BE2C (cell line): ENCODE measurements at places on chromosomes 16 and 17.

- DNase-seq: no peak
Measured at GRCh38 chr16:20968765-20969164, 68.2 kb downstream of the LYRM1 start.

DNA sequence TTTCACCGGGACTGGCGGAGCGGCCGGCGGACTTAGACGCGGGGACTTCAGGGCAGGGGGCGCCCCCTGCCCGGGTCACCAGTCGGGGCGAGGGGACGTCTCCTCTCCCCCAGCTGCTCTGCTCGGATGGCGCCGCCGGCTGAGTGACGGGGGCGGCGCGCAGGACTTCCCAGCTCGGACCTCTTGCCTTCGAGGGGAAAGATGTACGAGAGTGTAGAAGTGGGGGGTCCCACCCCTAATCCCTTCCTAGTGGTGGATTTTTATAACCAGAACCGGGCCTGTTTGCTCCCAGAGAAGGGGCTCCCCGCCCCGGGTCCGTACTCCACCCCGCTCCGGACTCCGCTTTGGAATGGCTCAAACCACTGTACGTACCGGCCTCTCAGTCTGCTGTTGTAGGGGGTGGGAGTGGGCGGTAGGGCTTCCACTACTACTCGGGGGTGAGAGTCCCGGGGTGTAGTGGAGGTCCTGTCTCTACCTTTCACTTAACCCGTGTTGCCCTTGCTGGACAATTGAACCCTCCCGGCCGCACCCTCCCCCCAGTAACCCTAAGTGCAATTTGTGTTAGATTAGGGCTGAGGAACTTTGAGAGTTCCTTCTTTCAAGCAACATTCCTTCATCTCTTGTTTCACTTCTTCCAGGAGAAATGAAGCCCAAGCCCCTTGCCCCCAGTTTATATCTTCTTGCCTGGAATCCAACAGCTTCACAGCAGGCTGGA, 21.9 kb downstream of the GJD3 start:
- no peak for DNase-seq

DNA sequence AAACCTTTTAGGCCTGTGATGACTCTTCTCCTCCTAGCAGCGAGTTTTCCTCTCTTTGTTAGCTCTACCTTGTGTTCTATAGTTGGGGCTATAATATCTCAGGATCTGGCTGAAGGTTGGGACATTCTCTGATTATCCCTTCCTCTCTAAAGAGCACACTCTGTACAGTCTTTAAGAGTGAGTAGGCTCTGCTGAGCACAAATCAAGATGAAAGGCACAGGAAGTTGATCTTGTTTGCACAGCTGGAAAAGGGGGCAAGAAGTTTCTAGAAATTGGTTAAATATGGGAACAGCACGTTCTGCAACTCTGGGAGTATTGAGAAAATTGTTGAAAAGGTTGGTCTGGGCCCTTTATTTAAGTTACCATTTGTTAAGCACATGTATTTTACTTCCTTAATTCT, 240.9 kb downstream of the CDH11 start:
- DNase-seq: no peak

DNA sequence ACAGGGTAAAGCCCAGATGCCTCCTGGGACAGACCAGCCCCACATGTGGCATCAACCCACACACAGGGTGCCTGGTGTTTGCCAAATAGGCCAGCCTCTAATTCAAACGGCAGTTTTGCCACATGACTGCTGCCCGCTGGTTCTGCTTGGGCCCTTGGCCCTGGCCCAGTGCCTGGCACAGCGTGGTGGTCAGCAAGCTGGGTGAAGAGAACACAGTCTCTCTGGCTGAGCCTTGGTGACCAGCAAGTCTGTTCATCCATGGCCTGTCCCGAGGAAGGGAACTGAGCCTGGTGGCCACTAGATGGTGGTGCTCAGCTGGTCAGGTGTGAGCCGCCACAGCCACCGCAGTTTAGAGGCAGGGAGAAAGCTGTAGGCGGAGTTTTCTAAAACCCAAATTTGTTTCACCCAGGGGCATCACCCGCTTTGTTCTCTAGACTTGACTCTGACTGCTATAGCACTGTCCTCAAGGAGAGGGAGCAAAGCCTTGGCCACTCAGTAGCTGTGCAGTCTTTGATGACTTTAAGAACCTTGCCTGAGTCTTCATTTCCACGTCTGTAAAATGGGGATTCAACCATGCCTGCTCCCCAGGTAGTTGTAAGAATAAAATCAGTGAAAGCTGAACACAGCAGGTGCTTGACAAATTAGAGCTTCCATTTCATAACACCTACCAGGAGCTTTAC, 4.7 kb upstream of the GFAP start:
- DNase-seq: peak; percentile 89

DNA sequence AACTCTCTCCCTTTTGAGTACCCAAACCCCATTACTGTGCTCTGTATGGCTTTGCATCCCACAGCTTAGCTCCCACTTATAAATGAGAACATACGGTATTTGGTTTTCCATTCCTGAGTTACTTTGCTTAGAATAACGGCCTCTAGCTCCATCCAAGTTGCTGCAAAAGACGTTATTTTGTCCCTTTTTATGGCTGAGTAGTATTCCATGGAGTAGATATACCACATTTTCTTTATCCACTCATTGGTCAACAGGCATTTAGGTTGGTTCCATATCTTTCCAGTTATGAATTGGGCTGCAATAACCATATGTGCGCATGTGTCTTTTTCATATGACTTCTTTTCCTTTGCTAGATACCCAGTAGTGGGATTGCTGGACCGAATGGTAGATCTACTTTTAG, 19.9 kb upstream of the SYT17 start:
- no peak for DNase-seq

- DNase-seq: peak; percentile 88
Measured at GRCh38 chr17:76005263-76006149, 4.9 kb downstream of the CDK3 start.
